Cardiac muscle cell (in vitro differentiated cells and primary cell): ENCODE measurements at places on chromosomes 7 and 10. TPM values are rescaled to one million over a fixed set of nuclear protein-coding genes. Genes with fewer than 3 reads are reported as not detected.

The ABCB1 gene
- total RNA-seq: not detected in 2 replicates

The IFIT2 gene
- total RNA-seq: not detected in 2 replicates

The CALML3 gene
- 0.04 TPM in 1 of 2 replicates, not detected in the other for total RNA-seq

The PLA2G12B gene
- 0.14 TPM in 1 of 2 replicates, not detected in the other for total RNA-seq

The AZGP1 gene
- total RNA-seq: 0.39 TPM in 1 of 2 replicates, not detected in the other

The ACTL6B gene
- not detected in 2 replicates for total RNA-seq

The MUC12 gene
- 2.4 TPM in 1 of 2 replicates, not detected in the other for total RNA-seq

The ANK3 gene
- total RNA-seq: 50.0 and 95.8 TPM in 2 replicates

The ATRNL1 gene
- total RNA-seq: 14.1 and 28.8 TPM in 2 replicates

The OGDHL gene
- total RNA-seq: 35.4 and 44.6 TPM in 2 replicates

The THNSL1 gene
- 3.9 and 4.5 TPM in 2 replicates for total RNA-seq

The ADCYAP1R1 gene
- total RNA-seq: 0.56 and 4.5 TPM in 2 replicates

The GALNT17 gene
- total RNA-seq: 2.3 and 5.2 TPM in 2 replicates

The LIPM gene
- total RNA-seq: not detected in 2 replicates

The TMEM229A gene
- total RNA-seq: 0.12 and 0.18 TPM in 2 replicates
